Ascending aorta (tissue), 2 donors: ENCODE measurements at places on chromosomes 7 and 10.

GRCh38 chr10:132990684-132991545 is 48.5 kb upstream of the CFAP46 start:
- H3K36me3 ChIP-seq, result no peaks in the 10 kb centered on the region
- no peak overlapping the region for H3K27ac ChIP-seq
- no peaks in the 10 kb centered on the region for H3K4me1 ChIP-seq
- no peak overlapping the region for H3K4me3 ChIP-seq

DNA sequence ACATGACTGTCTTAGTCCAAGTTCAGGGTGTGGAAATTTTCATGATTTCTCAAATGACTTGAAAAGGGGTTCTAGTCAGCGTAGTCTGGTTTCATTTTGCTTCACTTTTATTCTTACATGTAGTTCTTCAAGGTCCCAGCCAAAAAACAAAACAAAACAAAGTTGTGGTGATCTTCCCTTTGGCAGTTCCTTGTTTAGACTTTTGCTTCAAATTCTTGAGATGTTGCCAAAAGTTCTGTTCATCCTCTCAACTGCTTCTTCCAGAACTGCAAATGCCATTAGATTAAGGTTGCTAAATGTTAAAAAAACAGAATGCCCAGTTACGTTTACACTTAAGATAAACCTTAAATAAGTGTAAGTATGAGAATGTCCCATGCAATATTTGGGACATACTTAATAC is 370.8 kb upstream of the LRRTM3 start:
- no peak overlapping the region for H3K4me3 ChIP-seq
- H3K36me3 ChIP-seq, result no peaks in the 10 kb centered on the region
- H3K27ac ChIP-seq, result no peak overlapping the region

DNA sequence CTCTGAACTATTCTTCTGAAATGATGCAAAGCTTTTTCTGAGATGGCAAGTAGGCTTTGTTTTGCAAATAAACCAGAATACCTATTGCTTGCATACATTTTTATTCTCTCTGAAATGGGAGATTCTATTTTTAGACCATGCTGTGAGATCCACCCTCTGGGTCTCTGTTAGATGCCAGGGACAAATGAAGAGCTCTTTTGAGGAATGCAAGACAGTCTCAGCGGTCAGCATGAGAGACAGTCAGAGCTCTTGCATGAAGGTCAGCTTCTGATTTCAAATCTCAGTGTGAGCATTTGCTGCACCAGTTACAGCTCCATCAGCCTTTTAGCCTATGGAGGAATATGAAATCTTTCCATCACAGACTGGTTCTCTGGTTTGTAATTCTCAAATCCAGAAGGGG is 429.9 kb upstream of the KLF6 start:
- H3K27me3 ChIP-seq, result no peaks in the 10 kb centered on the region
- H3K4me3 ChIP-seq, result no peak overlapping the region
- DNase-seq, result no peak
- H3K4me1 ChIP-seq, result no peaks in the 10 kb centered on the region
- no peaks in the 10 kb centered on the region for H3K36me3 ChIP-seq

DNA sequence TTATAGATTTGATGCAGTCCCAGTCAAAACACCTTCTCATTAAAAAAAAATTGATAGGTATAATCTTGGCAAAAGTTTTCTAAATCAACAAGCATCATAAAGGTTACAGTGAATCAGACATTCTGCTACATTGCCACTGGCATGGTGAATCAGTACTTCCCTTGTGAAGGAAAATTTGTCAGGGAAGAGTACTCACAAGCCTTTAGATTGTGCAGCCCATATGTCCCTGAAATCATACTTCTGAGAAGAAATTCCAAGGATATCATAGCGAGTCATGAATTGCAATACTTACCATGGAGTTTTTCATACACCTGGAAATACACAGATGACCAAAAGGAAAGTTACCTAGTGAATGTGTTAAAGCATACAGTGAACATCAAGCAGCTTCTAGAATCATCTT is 17.2 kb downstream of the VSTM2A start:
- no peak overlapping the region for H3K27ac ChIP-seq
- no peaks in the 10 kb centered on the region for H3K27me3 ChIP-seq
- no peak for DNase-seq
- H3K4me1 ChIP-seq, result no peaks in the 10 kb centered on the region
- H3K4me3 ChIP-seq, result no peak overlapping the region
- no peaks in the 10 kb centered on the region for H3K36me3 ChIP-seq

DNA sequence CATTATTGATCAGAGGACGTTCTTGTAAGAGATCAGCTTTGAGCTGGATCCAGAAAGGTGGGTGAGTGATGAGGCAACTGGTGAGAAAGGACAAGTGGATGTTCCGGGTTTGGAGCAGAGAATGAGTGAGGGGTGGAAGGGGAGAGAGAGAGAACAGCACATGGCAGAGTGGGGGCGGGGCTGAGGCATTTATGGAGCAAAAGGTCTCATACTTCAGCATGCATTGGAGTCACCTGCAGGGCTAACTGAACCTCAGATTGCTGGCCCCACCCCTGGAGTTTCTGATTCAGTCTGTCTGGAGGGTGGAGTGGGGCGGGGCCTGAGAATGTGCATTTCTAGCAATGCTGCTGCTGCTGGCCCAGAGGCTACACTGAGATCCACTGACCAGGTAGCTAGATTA is 71.2 kb downstream of the GOLGA7B start:
- DNase-seq, result no peak
- H3K36me3 ChIP-seq, result no peaks in the 10 kb centered on the region
- H3K27me3 ChIP-seq, result no peaks in the 10 kb centered on the region
- no peaks in the 10 kb centered on the region for H3K4me1 ChIP-seq

DNA sequence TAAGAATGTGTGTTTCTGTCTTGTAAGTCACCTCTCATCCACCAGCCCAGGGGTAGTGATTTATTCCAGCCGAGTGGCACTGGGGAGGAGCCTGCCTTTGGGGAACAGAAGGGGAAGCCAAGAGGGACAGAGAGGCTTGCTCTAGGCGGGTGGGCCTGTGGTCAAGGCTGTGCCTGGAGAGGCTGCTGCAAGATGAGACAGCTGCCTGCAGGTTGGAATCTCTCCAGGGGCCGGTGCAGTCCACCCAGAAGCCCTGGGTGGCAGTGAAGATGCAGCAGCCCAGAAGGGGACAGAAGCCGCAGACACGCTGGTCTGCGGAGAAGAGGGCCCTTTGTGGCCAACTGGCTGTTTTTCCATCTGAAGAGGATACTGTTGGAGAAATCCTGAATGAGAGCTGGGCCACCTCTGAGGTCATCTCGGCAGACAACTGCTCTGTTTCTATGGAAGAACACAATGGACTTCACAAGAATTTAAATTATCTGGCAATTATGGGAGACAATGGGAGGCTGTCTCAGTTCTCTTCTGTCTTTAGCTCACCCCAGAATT is 175.7 kb downstream of the GFRA1 start:
- no peak for DNase-seq
- no peak overlapping the region for H3K27ac ChIP-seq
- H3K27me3 ChIP-seq, result no peaks in the 10 kb centered on the region
- H3K4me1 ChIP-seq, result no peaks in the 10 kb centered on the region

- H3K27ac ChIP-seq, result peak overlapping the region; percentile 73
- no peaks in the 10 kb centered on the region for H3K27me3 ChIP-seq
Observed at GRCh38 chr7:77197141-77197540, 2.5 kb downstream of the FGL2 start.

DNA sequence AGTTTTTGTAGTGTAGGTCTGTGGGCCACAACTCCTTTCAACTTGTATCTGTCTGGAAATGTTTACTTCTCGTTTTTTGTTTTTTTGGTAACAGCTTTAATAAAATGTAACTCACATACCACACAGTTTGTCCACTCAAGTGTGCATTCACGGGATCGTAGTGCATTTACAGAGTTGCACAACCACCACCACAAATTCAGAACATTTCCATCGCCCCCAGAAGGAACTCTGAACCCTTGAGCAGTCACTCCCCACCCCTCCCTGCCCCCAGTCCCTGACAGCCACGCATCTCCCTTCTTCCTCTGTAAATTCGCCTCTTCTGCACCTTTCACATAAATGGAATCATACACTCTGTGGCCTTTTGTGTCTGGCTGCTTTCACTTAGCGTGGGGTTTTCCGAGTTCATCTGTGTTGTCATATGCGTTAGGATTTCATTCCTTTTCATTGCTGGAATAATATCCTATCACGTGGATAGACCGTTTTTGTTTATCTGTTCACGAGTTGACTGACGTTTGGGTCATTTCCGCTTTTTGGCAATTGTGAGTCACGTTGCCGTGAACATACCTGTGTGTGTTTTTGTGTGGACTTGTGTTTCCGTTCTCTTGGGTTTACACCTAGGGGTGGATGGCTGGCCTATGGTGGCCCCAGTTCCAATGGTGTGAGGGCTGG is 10.3 kb downstream of the JAKMIP3 start:
- DNase-seq, result no peak
- no peak overlapping the region for H3K27ac ChIP-seq
- H3K4me3 ChIP-seq, result no peak overlapping the region
- H3K36me3 ChIP-seq, result no peaks in the 10 kb centered on the region
- no peaks in the 10 kb centered on the region for H3K4me1 ChIP-seq
- no peaks in the 10 kb centered on the region for H3K27me3 ChIP-seq

DNA sequence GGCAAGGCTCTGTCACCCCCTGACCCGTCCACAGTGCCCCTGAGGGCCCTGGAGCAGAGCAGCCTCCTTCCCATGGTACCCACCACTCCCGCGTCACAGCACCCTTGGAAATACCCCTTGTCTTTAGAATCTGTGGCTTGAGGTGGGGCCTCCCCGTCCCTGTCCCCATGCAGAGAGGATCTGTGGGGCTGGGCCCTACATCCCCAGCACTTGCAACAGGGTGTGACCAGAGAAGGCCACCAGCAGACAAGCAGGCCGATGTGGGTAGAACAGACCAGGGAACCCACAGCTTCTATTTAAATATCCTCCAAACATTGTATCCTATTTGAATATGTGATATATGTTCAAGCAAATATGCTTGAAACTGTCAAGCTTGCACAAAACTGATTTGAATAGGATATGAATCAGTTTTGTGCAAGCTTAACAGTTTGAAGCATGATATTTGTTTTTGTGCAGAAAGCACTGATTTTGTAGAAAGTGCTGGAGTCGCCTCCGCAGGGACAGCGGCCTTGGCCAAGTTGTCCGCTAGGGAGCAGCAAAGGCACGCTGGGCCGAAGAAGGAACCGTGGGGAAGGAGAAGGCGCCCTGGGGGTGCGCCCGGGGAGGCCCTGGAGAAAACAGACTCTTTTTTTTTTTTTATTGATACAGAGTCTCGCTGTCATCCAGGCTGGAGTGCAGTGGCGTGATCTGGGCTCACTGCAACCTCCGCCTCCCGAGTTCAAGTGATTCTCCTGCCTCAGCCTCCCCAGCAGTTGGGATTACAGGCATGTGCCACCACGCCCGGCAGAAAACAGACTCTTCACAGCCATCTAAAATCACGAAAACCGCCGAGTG is 2.2 kb downstream of the CFAP46 start:
- H3K4me1 ChIP-seq, result no peaks in the 10 kb centered on the region
- no peaks in the 10 kb centered on the region for H3K36me3 ChIP-seq
- peaks cover 8% of the 10 kb centered on the region for H3K27me3 ChIP-seq
- no peak for DNase-seq
